ENCODE measurements at places on chromosomes 1 and 21.

GRCh38 chr21:26684889-26685288 lies 111.8 kb upstream of the CYYR1 start:
- no peak for DNase-seq

DNA sequence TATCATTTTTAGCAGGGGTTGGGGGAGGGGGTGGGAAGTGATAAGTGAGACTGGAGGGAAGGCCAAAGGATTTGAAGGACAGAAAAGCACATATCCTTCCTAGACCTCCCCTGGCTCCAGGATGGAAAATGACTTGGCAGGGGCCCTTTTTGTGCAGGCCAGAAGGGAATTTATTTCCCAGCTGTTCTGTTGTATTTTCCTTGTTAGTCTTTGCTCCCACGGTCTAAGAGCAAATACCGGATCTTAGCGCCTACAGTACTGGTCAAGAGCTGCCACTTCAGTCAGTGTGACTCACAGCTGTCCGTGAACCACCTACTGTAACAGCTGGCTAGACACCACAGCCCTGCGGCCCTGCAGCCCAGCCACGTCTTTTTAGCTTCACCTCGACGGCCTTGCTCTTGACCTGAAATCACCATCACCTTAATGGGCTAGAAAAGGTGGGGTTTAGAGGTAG lies 51.0 kb upstream of the ERRFI1 start:
- peak; percentile 25 for DNase-seq

DNA sequence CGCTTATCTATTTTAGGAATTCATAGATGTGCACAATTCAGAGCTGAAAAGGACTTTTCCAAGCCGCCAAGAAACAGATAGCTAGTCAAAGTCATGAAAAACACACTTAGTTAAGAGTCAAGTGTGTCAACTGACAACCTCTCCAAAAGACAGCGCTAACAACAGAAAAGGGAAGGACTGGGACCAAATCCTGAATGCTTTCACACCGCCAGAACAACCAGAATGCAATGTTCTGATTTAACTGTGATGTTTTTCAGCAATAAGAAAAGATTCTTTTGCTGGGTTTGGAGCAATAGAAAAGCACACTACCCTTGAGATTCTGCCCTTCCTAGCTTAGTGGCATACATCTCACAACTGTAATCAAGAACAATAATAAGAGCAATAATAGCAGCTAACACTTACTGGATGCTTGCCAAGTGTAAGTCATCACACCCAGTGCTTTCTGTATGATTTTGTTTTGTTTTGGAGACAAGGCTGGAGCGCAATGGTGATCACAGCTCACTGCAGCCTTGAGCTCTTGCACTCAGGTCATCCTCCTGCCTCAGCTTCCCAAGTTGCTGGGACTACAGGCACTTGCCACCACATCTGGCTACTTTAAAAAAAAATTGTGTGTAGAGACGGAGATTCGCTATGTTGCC lies 33.9 kb upstream of the SDC3 start:
- DNase-seq: no peak

DNA sequence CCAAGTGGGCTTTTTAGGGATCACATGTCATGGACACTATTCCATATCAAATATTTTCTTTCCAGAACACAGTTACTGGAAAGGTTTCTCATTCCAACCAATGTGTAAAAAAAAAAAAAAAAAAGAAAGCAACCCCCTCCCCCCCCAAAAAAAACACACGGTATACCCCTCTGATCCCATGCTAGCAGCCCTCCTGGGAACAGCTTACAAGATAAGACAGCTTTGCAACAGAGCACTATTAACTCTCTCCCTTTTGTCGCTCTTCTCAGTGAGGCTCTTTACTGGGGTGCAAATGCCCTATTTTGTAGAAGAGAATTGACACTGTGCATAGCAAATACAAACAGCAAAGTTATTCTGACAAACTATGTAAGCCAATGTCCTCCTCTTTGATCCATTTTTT lies 161.2 kb downstream of the NTMT2 start:
- DNase-seq: no peak

DNA sequence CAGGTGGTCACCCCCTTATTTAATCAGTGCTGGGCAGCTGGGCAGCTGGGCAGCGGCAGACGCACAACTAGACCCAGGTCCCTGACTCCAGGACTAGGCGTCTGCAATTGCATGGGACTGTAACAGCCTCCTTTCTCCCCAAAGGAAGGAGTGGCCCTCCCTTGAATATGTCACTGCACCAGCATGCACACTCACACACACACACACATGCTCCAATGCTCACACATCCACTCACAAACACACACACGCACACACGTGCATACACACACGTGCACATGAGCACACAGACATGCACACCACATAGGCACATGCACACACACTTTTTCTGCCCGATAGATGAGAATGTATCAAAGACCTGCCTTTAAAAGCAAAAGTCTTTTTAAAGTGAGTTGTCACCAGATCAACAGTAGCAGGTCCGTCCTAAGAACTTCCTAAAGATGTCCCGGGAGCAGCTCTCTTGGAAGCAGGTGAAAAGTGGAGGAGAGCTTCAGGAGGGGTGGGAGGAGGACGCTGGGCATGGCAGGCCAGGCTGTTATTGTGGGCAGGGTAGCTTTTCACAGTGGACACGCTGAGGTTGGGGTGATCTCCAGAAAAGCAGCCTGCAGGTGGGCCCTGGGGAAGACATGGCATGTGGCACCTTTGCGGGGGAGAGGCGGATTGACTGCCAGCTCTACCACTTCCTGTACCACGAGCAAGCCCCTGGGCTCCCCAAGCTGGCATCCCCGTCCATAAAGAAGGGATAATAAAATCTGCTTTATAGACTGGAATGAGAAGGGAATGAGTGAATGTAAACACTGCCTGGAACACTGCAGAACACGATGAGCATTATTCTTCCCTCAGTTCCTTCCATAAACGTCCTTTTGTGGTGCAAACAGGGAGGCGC lies 1.7 kb downstream of the PDE9A start:
- DNase-seq: no peak

DNA sequence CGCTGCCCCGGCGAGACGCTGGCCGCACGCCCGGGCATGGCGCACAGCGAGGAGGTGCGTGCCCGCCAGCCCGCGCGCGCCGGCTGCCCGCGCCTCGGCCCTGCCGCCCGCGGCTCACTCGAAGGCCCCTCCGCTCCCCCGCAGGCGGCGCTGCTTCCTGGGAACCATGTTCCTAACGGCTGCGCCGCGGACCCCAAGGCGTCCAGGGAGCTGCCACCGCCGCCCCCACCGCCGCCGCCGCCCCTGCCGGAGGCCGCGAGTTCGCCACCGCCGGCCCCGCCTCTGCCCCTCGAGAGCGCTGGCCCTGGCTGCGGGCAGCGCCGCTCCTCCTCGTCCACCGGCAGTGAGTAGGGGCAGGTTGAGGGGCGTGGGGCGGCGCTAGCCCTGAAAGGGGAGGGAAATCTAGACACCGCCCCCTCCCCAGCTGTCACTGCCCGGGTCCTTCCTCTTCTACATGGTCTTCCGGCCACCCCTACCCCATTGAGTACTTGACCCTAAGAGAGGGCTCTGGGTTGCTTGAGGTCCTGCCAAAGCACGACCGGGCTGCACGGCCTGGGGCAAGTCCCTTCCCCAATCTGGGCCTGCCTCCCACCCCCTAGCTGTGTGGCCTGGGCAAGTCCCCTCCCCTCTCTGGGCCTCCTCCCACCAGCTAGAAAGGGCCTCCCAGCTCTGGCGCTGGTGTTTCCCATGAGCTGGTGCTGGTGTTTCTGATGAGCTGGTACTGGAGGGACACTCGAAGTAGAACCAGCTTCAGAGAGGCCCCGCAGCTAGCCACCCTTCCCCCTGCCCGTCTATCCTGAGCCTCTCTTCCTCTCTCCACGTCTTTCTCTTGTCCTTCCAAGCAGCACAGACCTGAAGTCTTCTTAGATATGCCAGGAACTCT lies 17.0 kb downstream of the TNFRSF25 start:
- peak; percentile 91 for DNase-seq

- peak; percentile 36 for DNase-seq
These were observed 83.8 kb upstream of the ACTL8 start for GRCh38 chr1:17671314-17671705.

- peak; percentile 87 for DNase-seq
These were observed 226.7 kb downstream of the KCNT2 start for GRCh38 chr1:196381544-196381943.

- no peak for DNase-seq
These were observed 735 bp upstream of the HES3 start for GRCh38 chr1:6243053-6243834.

GRCh38 chr21:45064618-45065399 lies 9.6 kb upstream of the ADARB1 start:
- no peak for DNase-seq

DNA sequence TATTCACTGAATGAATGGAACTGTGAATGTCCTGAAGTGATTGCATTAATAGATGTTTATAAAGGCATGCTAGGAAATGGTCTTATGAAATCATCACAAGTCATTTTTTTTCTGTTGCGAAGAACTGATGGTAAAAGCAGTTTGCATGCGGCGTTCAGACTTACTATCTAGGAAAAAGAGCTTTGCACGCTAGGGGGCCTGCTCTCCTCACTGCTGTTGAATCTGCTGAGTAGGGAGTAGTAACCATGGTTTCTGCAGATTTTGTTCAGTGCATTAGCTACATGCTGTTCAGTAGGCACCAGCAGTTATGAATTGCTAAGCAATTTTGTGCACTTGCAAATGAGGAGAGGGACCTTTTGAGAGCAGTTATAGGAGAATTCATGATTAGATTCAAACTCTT lies 57.9 kb downstream of the CENPF start:
- DNase-seq: no peak

DNA sequence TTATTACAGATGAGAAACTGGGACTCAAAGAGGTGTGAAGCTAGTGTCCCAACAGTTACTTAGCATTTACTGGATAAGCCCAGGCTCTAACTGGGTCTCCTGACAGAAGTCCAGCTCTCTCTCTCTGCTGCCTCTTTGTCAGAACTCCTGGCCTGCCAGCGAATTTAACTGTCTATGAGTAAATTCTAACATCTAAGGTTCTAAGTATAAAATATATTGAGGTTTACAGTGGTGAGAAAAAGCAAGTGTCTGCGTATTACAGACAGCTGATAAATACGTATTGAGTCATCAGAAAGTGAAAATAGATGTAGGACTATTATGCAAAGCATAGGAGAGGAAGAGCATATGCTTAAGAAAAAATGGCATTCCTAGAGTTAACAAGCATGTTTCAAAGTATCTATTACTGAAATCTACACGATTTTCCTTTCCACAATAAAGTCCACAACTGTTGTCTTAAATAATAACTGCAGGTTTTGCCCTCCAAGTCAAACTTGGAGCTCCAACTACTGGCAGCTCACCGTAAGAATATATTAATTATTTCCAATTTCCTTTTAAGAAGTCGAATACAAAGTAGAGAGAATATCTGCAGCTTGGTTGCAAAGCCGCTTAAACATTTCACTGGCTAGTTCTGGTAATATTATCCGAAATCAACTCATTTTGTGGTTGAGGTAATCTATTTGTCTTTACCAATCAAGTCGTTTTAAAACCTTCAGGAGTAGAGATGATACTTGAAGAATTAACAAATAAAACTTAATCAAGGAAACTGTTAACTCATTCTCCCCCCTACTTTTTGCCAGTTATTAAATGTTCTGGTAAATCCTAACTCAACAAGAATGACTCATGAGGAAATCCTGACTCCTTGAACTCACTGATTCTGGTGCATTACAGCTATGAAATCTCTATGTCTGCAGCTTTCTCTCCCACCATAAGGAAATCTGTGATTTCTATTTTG lies 1.4 kb upstream of the RGS2 start:
- peak; percentile 31 for DNase-seq

DNA sequence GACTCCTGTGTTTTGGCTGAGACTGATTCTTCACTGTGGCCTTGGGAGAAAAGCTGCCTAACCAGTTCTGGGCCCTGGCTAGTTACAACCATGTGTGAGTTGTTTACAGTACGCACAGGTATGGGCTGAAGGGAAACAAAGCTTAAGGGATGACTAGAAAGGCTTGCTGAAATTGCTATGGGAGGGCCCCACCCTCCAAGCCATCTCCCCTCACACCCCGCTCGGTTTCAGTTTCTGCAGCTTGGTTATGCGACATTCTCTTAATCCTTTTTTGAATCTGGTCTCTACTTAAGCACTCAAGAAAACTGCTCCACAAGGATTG lies 43.1 kb downstream of the PBX1 start:
- no peak for DNase-seq

- DNase-seq: no peak
These were observed 57.9 kb upstream of the IRF2BP2 start for GRCh38 chr1:234667600-234668576.

- DNase-seq: no peak
These were observed 5.6 kb upstream of the PLCH2 start for GRCh38 chr1:2470290-2471158.

GRCh38 chr1:93005252-93005598 lies 44.0 kb upstream of the DIPK1A start:
- no peak for DNase-seq

GRCh38 chr1:917076-917459 lies 6.7 kb upstream of the SAMD11 start:
- DNase-seq: no peak

DNA sequence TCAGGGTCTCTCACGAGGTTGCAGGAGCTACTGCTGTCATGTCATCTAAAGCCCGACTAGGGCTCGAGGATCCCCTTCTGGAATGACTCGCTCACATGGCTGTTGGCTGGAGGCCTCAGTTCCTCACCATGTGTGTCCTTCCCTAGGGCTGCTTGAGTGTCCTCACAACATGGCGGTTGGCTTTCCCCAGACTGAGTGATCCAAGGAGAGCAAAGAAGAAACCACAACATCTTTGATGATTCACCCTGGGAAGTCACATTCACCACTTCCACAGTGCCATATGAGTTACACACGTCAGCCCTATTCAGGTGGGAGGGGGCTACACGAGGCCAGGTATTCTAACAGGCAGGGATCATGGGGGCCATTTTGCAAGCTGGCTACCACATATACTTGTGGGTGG lies 64.9 kb downstream of the FHAD1 start:
- no peak for DNase-seq

- peak; percentile 87 for DNase-seq
These were observed 1.7 kb upstream of the JUN start for GRCh38 chr1:58785442-58786058.

DNA sequence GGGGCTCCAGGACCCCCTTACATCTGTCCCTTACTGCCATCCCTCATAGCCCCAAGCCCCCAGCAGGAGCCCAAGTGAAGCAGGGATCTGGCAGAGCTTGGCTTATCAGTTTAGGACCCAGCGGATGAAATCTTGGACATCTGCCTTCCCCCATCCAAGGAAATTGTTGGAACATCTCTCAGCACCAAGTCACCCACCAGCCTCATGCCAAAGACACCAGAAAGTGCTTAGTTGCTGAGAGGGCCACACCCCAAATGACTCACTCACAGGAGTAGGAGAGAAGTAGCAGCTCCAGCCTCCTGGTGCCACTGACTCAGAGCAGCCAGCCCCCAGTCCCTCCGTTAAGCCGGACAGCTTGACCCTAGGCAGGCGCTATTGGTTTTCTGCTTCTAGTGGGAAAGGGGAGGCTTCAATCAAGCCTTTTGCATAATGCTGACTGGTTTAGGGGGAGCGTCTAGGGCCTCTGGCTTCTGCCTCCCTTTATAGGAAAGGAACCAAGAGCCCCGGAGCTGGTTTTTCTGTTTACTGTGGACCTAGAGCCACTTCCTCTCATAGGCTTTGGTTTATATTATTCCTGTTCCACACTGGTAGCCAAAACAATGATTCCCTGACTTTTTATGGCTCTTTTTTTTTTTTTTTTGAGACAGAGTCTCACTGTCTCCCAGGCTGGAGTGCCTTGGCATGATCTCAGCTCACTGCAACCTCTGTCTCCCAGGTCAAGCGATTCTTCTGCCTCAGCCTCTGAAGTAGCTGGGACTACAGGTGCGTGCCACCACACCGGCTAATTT lies 114.2 kb upstream of the IPO9 start:
- no peak for DNase-seq

GRCh38 chr21:37073417-37074196 lies 553 bp downstream of the TTC3 start:
- DNase-seq: peak; percentile 29

All from NCI-H1092 treated with DMSO at 0.1 percent for 48 hours (cell line).